Mesenteric fat pad (tissue), 1 donor: ENCODE measurements at places on chromosomes 2 and 18. TPM values are rescaled to one million over a fixed set of nuclear protein-coding genes. Genes with fewer than 3 reads are reported as not detected.
A peak's percentile ranks its signal among the peaks of the same experiment; 100 is the strongest.

DNA sequence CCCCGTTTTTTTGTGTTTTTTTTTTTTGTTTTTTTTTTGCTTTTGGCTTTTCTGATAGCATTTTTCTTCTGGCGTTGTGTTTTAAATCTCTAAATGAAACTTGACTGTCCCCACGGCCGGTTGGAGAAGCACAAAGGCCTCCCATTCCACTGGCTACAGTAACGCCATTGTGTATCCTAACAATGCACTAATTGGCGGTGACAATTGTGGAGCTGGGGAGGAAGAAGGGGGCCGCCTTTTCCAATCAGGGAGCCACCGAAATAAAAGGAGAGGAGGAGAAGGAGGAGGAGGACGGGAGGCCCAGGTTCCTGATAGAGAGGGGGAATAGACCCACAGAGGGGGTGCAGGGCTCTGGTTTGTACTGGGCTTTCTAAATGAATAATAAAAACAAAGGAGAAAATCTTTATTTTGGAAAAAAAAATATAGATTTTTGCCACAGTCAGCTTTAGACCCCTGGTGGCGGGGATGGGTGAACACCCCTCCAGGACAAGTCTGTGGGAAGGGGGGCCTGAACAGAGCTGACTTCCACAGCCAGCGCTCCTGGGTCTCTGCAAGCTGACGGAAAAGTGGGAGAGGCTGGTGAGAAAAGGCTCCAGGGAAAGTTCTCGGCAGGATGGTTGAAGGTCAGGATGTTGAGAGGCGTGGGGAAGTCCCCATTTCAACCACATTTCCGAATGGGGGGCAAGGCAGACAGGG lies 43.7 kb upstream of the FZD5 start:
- DNase-seq = no peak

DNA sequence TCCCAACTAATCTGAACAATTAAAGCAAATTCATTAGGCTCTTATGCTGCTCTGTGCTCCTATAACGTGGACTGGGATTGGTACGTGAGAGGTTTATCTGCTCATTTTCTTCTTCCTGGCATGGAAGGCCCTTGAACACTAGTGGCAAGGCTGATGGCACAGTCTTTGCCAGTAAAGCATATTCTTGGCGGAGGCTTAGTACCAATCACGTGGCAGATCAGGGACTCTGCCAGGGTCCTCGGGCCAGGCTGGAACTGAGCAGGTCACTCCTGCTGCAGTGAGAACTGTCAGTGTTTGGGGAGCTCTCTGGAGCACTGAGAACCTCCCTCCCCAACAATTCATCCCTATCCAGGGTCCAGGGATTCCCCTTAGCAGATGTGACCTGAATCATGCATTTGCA lies 3.7 kb upstream of the ALPK2 start:
- DNase-seq = no peak

GRCh38 chr2:224209555-224210285 lies 170.6 kb upstream of the SERPINE2 start:
- DNase-seq = no peak

The PRKCE gene
- 34.1 TPM for total RNA-seq

GRCh38 chr2:96163415-96163767 lies 18.2 kb upstream of the DUSP2 start:
- DNase-seq = no peak

- DNase-seq = no peak
These were observed 23.5 kb downstream of the WNT10A start for GRCh38 chr2:218904176-218904575.

- DNase-seq = peak; percentile 20
These were observed 128.6 kb downstream of the INHBB start for GRCh38 chr2:120474486-120474885.

DNA sequence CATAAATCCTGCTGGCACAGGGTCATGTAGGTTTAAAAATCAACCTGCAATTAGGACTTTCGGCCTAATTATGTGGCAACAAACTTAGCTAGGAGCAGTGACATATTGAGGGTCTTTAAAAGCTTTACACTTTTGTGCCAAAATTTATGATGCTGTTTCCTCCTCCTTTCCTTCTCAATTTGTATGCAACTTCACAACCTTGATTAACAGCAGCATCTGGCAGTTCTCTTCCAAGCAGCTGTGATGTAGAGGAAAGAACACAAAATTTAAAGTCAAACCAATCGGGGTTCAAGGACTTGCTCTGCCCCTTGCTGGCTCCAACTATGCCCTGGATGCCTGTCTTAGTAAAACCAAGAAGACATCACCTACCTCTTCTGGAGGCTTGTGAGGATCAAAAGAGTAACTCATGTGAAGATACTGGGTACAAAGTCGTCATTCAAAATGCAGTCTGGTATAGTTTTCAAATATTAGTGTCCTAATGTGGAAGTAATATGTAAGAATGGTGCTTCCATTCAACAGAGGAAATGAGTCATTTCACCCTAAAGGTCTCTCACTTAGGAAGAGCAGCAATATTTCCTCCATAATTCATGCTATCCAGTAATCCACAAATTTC lies 94.7 kb downstream of the ANKRD44 start:
- DNase-seq = no peak

The ANAPC1 gene
- total RNA-seq = 37.4 TPM

GRCh38 chr18:34321066-34321465 lies 96.4 kb upstream of the NOL4 start:
- no peak for DNase-seq

DNA sequence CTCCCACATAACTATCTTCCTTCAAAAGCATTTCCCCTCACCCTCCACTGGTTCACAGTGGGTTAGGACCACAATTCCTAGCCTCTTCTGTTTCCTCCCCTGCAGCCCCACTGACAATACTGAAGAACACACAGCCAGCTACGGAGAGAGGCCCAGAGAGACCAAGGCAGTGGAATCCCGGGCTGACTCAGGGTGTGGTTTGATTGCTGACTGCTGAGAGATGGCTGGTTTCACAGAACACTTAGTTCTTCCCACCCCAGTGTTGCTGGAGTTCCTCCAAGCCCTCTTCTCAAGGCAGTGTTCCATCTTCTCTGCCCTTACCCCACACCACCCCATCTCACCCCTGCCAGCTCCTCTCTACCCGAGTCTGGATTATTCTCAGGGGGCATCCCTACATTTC lies 43.3 kb upstream of the ZFP36L2 start:
- no peak for DNase-seq

DNA sequence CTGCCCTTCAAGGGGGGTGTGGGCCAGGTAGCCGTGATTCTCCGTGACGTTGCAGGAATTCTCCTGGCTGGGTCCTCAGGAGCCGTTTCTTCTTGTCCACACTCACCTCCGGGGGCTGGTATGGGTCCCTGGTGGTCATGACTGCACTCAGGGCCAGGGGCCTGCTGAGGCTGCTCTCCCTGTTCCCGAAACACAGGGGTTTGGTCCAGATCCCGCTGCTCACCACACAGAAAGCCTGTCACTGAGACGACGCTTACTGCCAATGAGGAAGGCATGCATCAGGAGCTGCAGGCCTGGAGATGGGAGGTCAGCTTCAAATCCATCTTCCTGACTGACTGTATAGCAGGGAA lies 160.7 kb downstream of the RTP5 start:
- DNase-seq = peak; percentile 18

DNA sequence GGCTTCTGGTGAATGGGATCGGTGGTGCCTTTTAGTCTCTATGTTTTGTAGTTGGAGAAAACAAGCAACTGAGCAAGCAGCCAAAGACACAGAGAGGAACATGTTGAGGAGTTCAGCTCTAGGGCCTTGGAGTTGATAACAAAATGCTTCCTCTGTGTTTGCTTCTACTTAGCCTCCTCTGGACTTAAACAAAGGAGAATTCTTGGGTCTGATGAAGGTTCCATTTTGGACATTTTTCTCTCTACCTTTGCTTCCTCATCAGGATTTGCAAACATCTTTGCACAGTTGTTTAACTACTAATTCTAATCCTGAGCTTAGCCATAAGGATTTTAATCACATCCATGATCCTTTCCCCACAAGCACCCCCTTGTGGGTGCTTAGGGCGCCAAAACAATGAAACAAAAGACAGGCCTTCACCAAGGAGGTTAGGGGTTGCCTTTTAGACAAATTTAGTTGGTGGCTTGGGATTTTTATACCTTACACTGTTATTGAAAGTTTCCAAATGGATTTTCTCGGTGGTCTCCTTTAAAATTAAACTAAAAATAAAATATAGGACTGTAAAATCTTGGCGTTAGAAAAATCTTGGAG lies 148.5 kb upstream of the SATB2 start:
- no peak for DNase-seq

The AQP12A gene
- not detected for total RNA-seq

The CCDC85A gene
- total RNA-seq = 7.6 TPM
